Fibroblast of skin of right biceps (primary cell): ENCODE measurements at places on chromosomes 11 and 22.

- DNase-seq: no peak
Measured at GRCh38 chr11:47398011-47398410, 10.4 kb upstream of the SLC39A13 start.

DNA sequence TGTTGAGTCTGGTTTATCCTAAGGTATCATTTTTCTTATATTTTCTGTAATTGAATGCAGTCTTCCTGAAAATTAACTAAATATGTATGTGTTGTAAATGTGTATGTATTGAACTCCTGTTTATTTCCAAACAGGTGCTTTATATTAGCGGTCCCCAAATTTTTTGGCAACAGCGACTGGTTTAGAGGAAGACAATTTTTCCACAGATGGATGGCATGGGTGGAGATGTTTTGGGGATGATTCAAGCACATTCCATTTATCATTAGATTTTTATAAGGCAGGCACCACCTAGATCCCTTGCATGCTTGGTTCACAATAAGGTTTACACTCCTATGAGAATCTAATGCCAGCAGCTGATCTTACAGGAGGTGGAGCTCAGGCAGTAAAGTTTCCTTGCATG is 210.5 kb upstream of the ANO3 start:
- no peak for DNase-seq

- no peak for DNase-seq
Measured at GRCh38 chr22:47279746-47280145, 517.3 kb downstream of the TBC1D22A start.

DNA sequence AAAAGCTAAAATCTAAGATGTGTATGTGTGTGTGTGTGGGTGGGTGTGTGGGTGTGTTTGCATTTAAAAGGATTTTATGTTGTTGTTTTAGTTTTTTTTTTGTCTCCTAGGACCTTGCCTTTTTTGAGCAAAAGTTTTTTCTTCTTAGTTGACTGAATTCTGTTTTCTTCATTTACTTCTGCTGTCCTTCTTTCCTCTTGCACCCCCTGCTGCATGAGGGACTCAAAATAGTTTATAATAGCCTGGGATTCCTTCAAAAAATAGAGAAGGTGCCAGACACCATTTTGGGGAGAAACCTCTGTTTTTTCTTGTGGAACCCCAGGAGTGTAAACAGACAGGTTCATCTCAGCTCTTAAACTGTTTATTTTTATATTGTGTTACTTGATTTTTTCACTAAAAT is 817.7 kb downstream of the TBC1D22A start:
- DNase-seq: no peak

DNA sequence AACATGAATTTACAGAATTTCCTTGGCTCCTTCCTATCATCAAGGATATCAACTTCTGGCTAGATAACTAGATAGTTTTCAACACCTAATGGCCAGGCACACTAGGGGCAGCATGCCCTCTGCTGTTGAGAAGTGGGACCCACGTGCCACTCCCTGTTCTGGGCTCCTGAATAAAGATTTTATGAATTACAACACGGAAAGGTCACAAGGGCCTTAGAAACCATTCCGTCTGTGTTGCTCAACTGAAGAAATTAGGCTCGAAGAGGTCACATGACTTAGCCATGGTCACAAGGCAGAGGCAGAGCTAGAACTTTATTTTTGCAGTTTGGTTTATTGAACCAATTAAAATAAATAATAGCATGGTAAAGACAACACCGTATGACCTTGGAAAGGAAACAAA is 36.0 kb downstream of the PRCP start:
- DNase-seq: peak; percentile 24

GRCh38 chr11:132898676-132899075 is 633.6 kb downstream of the OPCML start:
- DNase-seq: peak; percentile 32

- peak; percentile 53 for DNase-seq
Measured at GRCh38 chr11:133927690-133928627, 28.8 kb downstream of the IGSF9B start.

- DNase-seq: peak; percentile 81
Measured at GRCh38 chr11:64207256-64208085, 950 bp downstream of the FERMT3 start.

- DNase-seq: peak; percentile 85
Measured at GRCh38 chr22:20396639-20397038, 2.7 kb downstream of the ZNF74 start.

- no peak for DNase-seq
Measured at GRCh38 chr11:123299721-123300120, 104.7 kb upstream of the CLMP start.

DNA sequence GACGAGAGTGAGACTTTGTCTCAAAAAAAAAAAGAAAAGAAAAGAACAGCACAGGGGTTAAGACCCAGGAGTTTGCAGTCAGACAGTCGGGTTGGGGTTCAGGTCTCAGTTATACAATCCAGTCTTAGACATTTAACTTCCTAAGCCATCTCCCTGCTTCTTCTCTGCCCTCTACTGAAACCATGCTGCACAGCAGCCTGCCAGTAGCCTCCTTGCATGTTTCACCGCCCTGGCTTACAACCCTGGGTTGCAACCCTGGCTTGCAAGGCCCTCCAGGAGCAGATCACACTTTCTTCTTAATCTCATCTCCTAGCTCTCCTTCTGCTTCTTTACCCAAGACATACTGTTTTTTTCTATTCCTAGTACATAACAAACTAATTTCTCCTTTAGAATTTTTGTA is 5.9 kb upstream of the B3GAT3 start:
- no peak for DNase-seq

DNA sequence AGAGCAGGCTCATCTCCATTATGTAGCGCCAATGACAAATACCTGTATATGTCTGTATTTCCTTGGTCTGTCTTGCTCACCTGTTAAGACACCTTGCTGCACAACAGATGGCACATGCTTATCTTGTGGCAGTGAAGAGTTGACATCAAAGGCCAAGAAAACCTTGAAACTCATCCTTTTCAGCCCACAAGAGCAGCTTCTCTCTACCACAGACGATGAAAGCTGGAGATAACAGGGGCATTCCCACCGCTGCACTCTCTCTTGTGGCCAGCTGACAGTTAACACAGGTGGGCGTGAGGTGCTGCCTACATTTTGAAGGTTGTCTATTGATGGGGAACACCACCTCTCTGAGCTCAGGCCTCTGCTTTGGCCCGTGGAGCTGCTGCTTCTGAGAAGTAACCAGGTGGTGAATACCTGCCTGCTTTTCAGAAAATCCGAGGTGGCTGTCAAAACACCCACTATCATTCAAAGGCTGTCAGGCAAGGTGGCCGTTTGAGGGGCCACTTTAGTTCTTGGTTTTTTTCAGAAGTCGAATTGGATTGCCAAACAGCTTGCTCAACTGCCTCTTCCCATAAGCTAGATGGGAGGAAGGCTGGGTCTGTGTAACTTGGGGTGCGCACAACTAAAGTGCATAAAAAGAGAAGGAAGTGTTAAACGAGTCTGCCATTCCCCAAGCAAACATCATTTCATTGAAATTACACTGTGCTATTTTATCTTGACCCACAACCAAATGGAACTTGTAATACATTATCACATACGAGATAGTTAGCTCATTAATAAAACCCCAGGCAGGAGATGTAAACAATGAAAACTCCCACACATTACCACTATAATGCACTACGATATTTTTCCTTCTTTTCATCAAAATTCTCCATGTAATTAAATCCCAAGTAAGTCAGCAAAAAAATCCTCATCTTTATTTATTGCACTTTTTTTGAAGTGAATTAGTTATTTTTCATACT is 87.1 kb upstream of the RAG2 start:
- no peak for DNase-seq

DNA sequence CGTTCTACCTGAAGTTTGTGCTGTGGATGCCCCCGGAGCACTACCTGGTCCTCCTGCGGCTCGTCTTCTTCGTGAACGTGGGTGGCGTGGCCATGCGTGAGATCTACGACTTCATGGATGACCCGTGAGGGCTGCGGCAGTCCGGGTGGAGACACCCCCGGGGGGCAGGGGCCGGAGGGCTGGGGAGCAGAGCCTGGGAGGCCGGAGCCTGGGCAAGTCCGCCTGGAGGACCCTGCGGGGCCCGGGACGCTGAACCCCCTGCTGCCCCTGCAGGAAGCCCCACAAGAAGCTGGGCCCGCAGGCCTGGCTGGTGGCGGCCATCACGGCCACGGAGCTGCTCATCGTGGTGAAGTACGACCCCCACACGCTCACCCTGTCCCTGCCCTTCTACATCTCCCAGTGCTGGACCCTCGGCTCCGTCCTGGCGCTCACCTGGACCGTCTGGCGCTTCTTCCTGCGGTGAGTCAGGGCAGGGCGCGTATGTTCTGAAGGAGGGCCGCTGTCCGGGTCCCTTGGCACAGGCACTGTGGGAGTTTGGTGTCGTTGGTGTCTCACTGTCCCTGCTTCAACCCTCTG is 17.3 kb downstream of the RNH1 start:
- no peak for DNase-seq

- no peak for DNase-seq
Measured at GRCh38 chr11:65742353-65742752, 21.8 kb upstream of the RNASEH2C start.

GRCh38 chr11:2825261-2825888 is 60.2 kb downstream of the CDKN1C start:
- peak; percentile 81 for DNase-seq

DNA sequence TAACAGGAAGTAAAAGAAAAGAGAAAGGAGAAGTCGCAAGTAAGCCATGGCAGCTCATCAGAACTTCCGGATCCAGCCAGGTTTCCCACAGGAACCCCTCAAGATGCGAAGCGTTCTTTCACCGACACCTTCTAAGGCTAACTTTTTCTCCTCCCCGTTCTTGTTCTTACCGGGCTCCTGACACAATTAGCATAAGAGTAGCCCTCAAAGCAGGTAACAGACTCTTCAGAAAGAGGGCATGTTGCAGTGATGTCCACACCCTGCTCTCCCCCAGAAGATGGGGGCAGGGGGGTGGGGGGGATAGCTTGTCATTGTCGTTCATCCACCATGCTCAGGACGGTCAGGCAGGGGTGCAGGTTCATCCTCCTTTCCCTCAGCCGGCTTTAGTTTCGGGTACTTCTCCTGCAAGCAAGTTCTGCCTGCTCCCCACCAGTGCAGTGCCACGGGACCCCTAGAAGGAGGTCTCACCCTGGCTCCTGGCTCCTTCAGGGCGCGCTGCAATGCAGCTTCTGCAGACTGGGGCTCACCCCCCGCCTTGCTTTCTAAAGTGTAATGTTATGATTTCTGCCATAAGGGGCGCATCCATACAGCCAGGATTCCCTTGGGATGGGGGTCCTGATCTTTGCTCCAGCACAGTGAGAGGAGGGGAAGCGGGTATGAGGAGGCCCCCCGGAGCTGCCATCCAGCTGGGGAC is 2.3 kb downstream of the OPCML start:
- DNase-seq: no peak

DNA sequence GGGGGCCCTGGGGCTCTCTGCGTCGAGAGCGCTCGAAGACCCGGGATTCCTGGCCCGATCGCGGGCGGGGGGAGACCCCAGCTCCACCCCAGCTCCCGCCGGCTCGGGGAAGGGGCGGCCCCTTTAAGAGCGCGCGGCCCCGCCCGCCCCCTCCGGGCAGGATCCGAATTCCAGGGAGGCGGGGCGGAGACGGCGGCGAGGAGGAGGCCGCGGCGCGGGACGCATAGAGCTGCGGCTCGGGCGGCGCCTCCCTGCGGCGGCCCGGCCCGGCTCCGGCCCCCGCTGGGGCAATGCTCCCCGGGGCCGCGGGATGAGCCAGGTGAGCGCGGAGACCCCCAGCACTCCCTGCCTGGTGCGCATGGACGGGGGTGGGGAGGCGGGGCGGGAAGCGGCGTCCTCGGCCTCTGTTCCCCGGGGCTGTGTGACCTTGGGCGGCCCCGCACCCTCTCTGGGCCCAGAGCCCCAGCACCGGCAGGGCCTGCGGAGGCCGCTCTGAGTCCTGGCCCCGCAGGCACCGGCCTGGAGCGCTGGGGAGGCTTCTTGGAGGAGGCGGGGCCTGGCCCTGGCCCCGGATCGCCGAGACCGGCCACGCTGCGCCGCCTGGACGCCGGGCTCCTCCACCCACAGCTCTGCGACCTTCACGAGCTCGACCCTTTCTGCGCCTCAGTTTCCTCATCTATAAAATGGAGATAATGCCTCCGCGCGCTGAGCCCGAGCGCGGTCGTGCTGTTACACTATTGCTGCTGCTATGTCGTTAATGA is 565 bp downstream of the GAS2L1 start:
- peak; percentile 83 for DNase-seq
